Fibroblast of the aortic adventitia (primary cell): ENCODE measurements at places on chromosomes 3 and 15. TPM values are rescaled to one million over a fixed set of nuclear protein-coding genes. Genes with fewer than 3 reads are reported as not detected.
A peak's percentile ranks its signal among the peaks of the same experiment; 100 is the strongest.

DNA sequence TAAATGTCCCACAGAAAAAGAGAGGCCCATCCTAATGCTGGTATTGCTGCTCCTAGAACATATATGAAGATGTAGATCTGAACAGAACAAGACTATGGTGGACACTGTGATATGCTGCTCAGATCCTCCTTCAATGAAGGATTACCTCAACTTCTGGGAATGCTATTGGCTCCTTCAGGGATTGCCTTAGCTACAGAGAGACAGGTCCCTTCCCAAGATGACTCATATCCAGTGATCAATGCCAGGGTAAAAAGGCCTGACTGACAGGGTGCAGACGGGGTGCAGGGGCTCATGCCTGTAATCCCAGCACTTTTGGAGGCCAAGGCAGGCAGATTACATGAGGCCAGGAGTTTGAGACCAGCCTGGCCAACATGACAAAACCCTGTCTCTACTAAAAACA lies 20.5 kb upstream of the STAG1 start:
- peak; percentile 53 for DNase-seq

DNA sequence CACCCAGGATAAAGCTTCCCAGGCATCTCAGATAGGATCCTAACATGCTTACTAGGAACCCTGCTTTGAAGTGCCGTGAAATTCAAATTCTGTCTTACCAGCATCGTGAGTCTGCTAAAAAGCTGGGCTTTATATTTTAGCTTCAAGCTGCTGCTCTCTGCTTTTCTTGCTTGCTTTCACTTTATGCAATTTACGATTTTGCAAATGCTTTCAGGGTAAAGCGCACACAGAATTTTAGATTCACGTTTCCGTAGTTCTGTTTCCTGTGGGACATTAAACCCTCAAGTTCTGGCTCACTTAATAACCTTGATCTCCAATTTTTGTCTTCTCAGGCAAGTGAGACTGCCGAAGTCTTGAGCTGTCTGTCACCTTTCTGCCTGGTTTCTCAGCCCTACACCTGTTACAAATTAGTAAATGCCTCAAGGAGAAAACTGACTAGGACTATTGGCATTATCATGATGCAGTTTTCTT lies 170.5 kb upstream of the TGFBR2 start:
- peak; percentile 32 for DNase-seq

GPR15 gene
- total RNA-seq, result not detected in 2 replicates

DNA sequence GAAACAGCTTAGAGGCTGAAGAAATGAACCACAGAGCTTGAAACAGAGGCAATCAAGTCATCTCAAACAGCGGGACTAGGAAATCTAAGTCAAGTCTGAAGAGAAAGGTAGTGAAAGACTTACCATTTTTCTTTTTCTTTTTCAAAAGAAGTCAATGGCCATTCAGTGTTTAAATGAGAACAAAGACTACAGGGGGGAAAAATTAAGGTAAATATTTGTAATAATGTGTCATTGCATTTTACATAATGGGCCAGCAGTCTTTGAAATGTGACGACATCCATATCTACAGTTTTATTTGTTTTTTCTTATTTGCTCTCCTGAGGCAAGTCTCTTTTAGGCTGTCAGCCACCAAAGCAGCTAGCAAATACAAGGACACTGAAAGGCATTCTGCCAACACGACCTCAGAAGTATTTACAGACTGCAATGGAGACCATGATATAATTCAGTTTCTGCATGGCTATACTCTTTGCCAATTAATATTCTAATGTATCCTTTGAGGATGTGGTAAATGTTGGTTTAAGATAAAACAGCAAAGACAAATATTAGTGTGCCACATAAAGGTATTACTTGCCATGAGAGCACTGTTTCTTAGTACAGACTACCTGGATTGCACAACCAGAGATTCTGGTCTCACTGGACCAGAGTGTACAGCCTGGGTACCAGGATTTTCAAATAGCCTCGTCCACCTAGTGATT lies 307.0 kb upstream of the THBS1 start:
- DNase-seq, result peak; percentile 46

- no peak for DNase-seq
These were observed 41.9 kb downstream of the PCSK6 start for GRCh38 chr15:101447561-101448071.

- no peak for DNase-seq
These were observed 57.7 kb downstream of the FEM1B start for GRCh38 chr15:68335251-68335650.

DNA sequence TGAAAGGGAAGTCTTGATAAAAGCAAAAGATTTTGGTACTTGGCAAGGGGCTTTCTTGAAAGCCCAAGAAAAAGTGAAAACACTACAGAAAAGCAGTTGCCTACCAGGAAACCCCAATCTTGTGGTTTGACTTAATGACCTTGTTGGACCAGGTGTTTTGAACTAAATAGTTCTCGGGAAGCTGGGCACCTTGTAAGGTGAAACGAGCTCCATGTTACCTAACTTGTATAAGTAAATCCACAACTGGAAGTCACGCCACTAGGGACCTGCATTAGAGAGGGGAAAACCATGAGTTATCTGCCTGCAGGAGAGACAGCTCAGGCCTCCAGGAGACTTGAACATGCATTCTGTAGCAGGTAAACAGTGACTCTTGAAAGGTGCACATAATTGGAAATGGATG lies 88.2 kb downstream of the GMPS start:
- DNase-seq, result no peak
